NCI-H524 (cell line): ENCODE measurements at places on chromosomes 12 and 14.
A peak's percentile ranks its signal among the peaks of the same experiment; 100 is the strongest.

DNA sequence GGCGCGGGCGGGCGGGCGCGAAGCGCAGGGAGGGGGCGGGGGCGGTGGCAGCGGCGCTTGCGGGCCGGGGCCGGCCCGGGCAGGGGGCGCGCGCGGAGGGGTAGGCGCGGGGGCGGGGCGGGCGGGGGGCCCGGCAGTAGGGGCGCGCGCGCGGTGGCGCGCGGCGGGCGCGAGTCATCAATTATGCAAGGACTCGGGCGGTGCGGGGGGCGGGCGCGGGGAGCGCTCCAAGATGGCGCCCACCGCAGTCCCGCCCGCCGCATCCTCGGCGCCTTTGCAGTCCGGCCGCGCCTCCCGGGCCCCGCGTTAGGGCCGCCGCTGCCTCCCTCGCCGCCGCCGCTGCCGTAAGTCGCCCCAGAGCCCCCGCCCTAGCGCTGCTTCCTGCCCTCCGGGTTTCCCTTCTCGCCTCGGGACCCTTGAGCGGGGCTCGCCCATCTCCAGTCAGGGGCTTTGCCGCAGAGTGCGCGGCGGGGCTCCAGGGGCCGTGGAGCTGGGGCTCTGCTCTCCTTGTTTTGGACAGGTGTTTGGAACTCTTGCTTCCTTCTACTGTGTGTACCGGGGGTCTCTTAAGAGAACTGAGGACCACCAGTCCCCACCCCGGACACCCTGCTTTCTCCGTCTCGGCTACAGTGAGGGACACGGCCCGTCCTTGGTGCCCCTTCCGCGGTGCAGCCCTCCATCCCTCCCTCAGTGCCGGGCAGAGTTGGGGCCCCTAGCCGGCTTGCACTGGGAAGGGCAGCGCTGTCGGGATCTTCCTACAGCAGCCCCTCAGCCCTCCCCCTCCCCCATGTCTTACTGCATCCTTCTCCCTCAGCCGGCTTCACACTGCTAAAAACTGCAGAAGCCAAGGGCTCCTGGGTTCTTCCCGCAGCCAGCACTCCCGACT is at the start of gene SCN8A:
Gene SCN8A, plus strand, starts transcription at position 218 of the 886 bp plus-strand sequence. CDS start 71,585 bp downstream, outside the sequence.
- DNase-seq, result peak; percentile 46

DNA sequence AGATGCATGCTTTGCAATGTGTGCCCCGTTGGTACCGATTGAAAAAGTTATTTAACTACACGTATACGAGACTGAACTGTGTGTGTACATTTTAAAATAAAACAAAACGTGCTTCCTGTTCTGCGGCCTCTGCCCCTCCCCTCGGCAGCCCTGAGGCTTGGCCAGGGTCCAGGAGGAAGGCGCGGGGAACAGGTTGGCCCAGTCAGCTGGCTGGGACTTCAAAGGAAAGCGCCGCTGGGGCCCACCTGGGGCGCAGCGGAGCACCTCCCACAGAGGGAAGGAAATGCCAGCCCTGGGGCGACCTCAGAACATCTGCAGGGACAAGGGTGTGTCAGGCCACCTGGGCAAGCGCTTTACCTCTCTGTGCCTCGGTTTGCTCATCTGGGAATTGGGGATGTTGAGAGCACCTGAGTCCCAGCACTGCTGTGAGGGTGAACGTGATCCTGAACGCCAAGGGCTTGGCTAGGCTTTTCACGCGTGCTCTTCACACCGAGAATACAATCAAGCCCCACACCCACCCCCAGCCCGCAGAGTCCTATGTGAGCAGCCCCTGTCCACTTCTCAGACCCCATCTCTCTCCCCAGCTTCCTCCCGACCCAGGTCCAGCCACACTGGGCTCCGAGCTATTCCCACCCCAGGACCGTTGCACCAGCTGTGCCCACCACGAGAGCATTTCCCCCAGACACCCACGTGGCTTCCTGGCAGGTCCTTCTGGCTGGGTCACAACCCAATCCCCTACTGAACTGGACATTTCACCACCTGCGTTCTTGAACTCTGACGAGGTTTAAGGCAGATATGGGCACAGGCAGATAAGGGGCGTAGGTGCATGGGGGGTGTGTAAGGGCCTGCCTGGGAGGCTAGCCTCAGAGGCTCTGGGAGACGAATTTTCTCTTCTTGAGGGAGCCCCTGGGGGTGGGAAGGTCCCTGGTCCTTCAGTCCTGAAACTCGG is 41.9 kb upstream of the NCOR2 start:
- DNase-seq, result peak; percentile 74

DNA sequence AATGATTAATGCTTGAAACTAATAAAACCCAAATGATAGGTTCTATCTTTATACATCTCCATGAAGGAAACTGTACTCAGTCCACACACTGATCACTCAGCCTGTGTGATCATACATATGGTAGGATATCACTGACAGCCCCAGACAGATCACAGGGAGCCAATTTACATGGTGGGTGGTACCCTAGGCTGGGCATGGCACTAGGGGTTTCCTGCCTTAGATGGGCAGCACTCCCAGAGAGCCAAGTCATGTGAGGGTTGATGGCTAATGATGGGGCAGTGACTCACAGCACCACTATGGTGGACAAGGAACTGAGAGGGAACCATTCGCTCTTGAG is 89.6 kb upstream of the PTPRR start:
- DNase-seq, result no peak

DNA sequence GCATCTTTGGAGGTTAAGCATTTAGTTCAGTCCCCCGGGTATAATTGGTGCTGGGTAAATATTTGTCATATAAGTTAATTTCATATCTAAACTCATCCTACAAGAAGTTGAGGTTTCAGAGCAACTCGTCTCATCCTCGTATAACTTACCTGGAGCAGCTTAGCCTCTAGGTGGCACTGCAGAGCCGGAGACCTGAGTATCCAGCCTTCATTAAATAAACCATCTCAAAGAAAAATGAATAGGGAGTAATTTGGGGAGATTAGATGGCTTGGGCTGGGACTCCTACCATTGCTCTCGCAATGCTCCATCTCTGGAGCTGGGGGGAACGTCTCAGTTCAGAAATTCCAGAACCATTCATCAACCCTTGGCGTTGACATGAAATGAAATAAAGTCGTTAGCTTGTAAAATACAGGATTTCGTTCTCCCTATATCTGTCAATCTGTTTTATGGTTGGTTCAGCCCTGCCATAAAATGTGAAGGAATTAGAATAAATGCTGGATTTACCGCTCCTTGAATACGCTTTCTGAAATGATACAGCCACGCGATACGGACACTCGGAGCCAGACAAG is 122.9 kb upstream of the TMEM132D start:
- DNase-seq, result peak; percentile 52

GRCh38 chr14:65791191-65791981 is 378.9 kb downstream of the FUT8 start:
- DNase-seq, result no peak

DNA sequence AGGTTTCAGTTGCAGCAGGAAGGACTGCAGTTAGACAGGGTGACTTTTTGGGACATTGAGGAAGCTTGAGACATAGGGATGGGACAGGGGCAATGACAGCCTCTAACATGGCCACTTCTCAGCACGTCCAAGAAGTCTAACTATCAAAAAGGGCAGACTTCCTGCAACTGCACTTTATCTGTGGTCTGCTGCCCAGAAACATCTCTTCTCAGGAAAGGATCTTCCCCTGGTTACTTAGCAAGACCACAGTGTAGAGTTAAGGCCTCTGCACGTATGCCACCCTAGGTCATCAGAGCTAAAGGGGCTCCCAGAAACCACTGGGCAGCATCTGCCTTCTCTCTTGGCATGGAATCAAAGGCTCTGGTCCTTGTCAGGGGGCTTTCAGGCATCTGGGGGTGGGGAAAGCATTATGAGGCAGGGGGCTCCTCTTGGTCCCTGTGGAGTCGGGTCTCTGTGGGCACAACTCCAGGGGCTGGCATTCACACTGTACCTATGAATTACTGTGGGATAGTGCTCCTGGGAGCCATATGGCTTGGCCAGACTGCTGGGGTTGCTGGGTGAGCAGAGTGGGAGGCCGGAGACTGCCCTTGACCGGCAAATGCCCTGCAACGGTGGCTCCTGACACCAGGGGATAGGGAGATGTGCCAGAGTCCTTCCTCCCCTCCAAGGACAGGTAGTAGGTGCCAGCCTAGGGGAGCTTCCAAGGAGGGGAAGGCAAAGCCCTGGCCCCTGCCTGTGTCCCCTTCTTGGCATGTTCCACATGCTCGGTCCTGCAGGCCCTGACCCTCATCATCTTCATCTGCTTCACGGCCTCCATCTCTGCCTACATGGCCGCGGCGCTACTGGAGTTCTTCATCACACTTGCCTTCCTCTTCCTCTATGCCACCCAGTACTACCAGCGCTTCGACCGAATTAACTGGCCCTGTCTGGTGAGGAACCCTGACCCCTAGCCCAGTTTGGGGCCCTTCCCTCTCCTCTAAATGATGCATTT is 1.0 kb downstream of the CMTM5 start:
- no peak for DNase-seq

DNA sequence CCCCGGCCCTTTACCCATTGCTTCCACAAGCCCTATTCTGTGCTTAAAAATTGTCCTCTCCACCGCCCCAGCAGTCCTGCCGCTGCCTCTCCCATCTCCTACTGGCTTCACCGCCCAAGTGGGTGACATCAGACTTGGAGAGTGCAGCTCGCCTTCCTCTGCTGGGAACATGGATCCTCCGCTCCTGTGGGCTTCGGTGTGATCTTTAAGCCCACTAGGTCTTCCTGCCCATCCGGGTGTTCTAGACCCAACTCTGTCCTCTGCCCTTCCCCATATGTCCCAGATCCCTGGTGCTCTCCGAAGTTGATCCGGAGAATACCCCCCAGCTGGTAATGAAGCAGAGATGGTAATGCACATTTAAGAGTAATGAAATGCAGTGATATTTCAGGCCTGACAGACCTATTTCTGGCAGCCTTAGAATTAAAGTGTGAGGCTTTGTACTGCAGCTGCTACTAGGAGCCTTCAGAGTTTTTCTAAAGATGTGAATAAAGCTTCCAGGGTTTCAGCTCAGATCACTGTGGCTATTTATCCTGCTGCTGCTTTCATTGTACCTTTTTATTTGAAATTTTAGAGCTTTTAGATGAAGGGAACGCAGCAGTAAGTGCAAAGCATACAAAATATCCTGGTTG is 22.9 kb upstream of the CTDSP2 start:
- DNase-seq, result no peak

- no peak for DNase-seq
These were observed 105.5 kb upstream of the SFSWAP start for GRCh38 chr12:131605304-131605829.

GRCh38 chr12:109626378-109627115 is 53.0 kb downstream of the MVK start:
- DNase-seq, result no peak

DNA sequence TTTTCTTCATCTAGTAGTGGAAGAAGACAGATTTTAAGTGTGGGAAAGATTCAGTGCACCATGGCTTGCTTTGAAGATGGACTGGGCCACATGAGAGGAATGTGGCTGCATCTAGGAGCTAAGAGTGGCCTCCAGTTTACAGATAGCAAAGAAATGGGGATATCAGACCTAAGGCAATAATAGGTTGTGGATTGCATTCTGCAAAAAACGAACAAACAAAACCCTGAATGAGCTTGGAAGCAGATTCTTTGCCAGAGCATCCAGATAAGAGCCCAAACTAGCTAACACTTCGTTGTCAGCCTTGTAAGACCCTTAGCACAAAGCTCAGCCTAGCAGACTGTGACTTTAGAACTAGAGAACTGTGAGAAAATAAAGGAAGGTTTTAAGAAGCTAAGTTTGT is 9.6 kb downstream of the ATXN7L3B start:
- no peak for DNase-seq

DNA sequence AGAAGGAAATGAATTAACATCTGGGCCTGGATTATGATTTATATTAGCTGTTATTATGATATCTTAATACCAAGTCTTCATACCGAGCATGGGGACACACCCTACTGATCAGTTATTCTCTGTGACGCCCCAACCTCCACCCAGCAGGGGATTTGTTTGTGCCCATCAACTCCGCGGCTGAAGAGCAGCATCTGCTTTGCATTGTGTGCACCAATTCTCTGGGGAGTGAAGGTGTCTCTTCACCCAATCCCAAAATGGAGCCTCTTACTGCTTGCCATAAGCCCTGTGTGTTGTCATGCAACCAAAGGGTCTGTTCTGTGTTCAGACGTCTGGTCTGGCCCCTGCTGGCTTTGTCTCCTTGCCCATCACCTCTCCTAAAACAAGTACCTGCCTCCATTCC is 25.4 kb downstream of the DHRS2 start:
- DNase-seq, result peak; percentile 96

- DNase-seq, result no peak
These were observed 42.2 kb downstream of the PTPRO start for GRCh38 chr12:15364221-15365160.

DNA sequence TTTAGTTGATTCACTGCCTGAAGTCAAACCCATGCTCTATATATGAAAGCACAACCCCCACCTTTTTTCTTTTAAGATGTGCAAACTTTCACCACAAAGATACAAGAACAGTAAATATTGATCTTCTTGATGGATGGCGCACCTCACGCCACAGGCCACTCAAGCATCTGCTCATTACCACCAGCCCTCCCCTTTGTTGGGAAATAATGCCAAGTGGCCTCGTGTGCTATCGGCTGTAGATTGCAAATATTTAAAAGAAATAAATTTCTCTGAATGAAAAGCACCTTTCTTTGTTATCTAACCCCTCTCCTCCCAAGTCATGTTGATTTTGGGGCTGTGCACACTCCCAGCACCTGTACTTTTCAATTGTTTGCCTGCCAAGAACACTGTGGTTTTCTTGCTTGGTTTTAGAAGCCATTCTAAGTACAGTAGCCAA is 122.7 kb downstream of the C12orf42 start:
- no peak for DNase-seq

DNA sequence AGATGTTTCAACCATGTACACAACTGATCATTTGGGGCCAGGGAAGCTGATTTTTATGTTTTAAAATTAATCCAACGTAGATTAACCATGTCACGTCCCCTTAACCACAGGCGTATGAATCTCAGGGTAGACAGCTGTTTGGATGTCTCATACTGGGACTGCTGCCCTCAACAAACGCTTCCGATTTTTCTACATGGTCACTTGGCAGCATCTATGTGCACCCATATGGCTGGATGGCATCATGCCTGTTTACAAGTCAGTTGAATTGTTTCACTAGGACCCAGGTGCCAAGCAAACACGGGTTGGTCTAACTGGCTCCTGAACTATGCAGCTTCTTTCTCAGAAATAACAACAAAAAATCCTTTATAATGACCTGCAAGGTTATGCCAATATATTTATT is 393.8 kb downstream of the NPAS3 start:
- no peak for DNase-seq

GRCh38 chr12:62739266-62740015 is 195.5 kb downstream of the PPM1H start:
- DNase-seq, result peak; percentile 24

- DNase-seq, result no peak
These were observed 7.1 kb downstream of the RHOF start for GRCh38 chr12:121786440-121786825.

- peak; percentile 83 for DNase-seq
These were observed 412.3 kb downstream of the RPS29 start for GRCh38 chr14:49173765-49174373.

GRCh38 chr12:24554612-24555295 is 394.1 kb downstream of the BCAT1 start:
- peak; percentile 52 for DNase-seq

GRCh38 chr14:96156804-96157760 is 47.6 kb upstream of the BDKRB2 start:
- DNase-seq, result no peak
